Mesothelial cell of epicardium (in vitro differentiated cells): ENCODE measurements at places on chromosomes 3 and 15.

DNA sequence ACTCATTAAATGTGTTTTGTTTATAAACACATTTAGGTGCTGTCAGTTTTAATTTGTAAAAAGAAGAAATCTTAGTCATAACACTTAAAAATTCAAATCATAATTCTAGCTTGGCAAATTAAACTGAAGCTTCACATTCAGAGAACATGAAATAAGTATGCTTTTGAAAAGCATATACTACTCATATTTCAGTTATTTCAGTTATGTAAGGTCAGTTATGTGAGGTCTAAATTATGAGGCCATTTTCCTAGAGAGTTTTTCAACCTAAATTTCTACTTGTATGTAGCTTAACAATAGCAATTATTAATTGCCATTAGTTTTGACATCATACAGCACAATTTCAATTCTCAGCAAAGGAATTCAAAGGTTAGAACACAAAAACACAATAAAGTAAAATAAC is 465.0 kb downstream of the PLOD2 start:
- no peak for DNase-seq

- DNase-seq = peak; percentile 60
Observed at GRCh38 chr3:38454178-38454883, 641 bp downstream of the ACVR2B start.

- no peak for DNase-seq
Observed at GRCh38 chr15:78162038-78162437, 12.9 kb downstream of the IDH3A start.

DNA sequence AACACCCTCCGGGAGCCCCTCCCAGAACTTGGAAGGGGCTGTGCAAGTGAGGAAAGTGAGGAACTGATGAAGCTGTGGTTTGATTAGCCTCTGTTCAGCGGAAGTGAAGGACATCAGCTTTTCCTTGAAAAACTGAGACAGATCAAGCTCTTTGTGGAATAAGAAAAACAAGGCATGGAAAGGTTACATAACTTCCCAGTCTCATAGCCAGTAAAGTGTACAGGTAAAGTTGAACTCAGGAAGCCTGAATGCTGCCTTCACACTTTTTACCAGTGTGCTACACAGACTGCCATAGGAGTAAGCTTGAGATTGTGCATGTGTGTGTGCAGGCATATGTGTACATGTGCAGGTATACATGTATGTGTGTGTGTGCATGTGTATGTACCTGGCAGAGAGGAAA is 293.2 kb downstream of the FGF12 start:
- no peak for DNase-seq

DNA sequence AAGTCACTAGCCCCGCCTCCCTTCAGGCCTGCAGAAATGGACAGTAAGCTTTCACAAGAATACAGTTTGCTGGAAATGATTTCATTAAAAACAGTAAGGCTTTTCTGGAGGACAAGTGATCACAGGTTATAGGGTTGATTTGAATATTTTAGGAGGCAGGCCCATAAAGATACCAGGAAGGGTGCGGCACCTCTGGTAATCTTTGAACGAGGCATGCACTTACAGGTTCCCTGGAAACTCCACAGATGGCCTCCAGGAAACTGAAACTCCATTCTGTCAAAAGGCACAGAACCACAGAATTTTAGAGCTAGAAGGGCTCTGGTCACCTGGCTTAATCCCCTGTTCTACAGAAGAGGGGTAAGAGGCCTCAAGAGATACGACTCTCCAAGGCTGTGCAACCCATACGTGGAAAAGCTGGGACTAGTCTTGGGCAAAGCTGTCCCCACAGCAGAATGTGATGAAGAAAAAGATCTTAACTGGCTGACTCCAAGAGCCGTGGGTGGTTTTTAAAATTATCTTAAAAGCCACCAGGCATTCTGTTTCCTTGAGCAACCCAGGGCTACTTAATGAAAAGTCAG is 1.2 kb downstream of the STARD5 start:
- no peak for DNase-seq

GRCh38 chr3:106176734-106177133 is 307.9 kb upstream of the CBLB start:
- DNase-seq = no peak

GRCh38 chr15:65327651-65328393 is 23.3 kb downstream of the RNU5B-1 start:
- DNase-seq = no peak

DNA sequence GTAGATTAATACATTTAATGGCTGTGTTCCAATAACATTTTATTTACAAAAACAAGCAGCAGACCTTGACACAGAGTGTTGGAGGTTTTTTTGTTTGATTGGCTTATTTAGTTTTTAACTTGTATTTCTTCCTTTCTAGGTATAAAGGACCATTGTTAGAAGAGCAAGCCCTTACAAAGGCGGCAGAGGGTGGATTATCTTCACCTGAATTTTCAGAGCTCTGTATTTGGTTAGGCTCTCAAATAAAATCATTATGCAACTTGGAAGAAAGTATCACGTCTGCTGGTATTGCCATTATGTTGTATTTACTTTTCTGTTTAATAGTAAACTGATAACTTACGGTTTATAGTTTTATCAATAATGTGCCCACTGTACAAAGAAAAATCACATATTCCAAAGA is 10.0 kb downstream of the FAM98B start:
- DNase-seq = no peak

GRCh38 chr3:43876648-43877047 is 185.9 kb downstream of the ABHD5 start:
- DNase-seq = no peak

DNA sequence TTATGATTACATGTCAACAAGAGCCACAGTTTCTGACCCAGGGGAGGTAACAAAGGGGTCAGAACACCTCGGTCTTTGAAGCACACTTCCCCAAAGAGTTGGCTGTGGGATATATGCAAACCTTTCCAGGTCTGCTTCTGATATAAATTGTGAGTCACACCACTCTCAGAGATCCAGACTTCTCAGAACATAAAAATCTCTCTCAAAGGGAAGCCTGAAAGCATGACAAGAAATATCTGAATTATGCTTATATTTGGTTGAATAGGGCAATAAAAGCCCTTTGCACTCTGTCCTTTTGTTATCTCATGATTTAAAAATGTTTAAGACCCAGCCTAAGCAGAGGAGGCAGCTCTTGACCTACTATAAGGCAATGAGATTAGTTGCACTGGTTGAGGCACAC is 56.8 kb downstream of the MYH15 start:
- DNase-seq = no peak

DNA sequence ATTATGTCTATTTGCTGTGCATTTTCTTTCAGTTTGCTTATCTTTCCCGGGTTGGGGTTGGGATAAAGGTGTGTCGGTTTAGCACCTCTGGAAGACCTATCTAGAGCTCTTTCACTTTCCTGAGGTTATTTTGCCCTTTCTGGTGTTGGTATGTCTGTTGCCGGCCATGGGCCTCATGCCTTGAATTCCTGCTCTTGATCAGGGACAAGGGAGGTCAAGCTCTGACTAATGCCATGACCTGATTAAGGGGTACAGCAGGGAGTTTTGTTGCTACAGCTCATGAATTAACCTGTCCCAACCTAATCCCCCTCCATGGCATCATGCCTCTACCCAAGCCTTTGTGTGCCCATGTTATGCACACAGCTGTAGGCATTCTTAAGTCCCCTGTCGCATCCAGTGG is 70.5 kb upstream of the GOLGA6B start:
- DNase-seq = no peak

- DNase-seq = no peak
Observed at GRCh38 chr3:2765002-2765579, 345.1 kb downstream of the IL5RA start.

DNA sequence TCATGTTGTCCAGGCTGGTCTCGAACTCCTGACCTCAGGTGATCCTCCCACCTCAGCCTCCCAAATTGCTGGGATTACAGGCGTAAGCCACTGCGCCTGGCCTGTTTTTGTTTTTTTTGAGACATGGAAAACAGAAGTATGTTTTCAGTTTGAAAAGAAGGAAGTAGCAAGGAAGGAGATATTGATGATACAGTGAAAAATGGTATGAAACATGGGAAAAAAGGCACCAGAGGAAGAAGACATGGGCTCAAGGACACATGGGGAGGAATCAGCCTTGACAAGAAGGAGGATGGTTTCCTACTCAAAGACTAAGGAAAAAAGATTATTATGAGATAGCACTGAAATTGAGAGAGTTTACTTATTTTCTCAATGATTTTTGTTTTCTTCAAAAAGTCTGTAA is 30.7 kb downstream of the FMN1 start:
- no peak for DNase-seq
